Mesenteric fat pad (tissue), 1 donor: ENCODE measurements at places on chromosomes 3 and 15. TPM values are rescaled to one million over a fixed set of nuclear protein-coding genes. Genes with fewer than 3 reads are reported as not detected.

Gene SLC28A2
- total RNA-seq, result not detected

Gene ALDH1A3
- total RNA-seq, result 194 TPM

DNA sequence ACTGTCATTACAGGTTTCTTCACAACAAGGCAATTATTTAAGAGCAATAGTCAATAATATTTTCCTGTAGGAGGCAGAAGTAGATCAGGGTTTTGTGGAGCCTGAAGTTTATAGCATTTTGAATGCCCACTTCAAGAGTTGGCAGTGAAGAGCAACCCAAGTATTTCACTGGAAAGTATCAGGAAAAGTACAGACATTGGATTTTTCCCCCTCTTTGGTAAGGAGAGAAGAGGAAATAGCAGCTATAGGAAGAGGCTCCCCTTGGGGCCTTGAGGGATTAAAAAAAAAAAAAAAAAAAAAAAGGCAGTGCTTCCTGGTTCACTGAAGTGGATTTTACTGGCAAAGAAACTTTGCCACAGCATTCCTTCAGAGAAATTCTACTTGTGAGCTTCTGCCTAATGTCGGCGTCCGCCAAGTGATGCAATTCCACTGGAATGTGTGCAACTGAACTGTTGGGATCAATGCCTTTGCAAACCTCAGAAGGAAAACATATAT, 5.7 kb upstream of the CNTN6 start:
- DNase-seq, result no peak

- peak; percentile 88 for DNase-seq
Measured at GRCh38 chr15:100863796-100864267, 15.8 kb upstream of the ALDH1A3 start.

GRCh38 chr3:42751609-42752008, 21.4 kb downstream of the CCDC13 start:
- peak; percentile 82 for DNase-seq

- no peak for DNase-seq
Measured at GRCh38 chr3:144437989-144438388, 466.4 kb downstream of the DIPK2A start.

- peak; percentile 74 for DNase-seq
Measured at GRCh38 chr3:12768579-12769527, 9.8 kb upstream of the TMEM40 start.
